NCI-H1105 (cell line): ENCODE measurements at places on chromosomes 4 and X.

GRCh38 chr4:103024996-103025395, 5.5 kb upstream of the SLC9B1 start:
- DNase-seq: no peak

- no peak for DNase-seq
Measured at GRCh38 chrX:111823128-111823527, 52.9 kb upstream of the TRPC5OS start.

DNA sequence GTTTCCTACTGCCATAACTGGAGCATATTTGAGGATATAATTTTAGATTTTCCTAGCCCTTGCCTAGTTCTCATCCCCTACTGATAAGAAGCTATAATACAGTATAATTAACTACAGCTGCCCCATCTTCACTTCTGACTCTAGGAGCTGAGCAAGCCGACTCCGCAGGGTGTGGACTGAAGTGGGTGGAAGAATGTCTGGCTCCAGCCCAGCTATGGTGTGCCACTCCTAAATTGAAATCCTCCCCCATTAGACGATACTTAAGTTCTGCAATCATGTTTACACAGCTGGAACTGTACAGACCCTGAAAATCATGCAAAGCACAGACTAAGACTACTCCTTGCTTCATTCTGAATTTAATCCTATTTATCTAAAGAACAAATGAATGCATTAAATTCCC, 93.1 kb downstream of the PCDH19 start:
- peak; percentile 82 for DNase-seq

- no peak for DNase-seq
Measured at GRCh38 chr4:72767618-72768302, 198.7 kb upstream of the ADAMTS3 start.

DNA sequence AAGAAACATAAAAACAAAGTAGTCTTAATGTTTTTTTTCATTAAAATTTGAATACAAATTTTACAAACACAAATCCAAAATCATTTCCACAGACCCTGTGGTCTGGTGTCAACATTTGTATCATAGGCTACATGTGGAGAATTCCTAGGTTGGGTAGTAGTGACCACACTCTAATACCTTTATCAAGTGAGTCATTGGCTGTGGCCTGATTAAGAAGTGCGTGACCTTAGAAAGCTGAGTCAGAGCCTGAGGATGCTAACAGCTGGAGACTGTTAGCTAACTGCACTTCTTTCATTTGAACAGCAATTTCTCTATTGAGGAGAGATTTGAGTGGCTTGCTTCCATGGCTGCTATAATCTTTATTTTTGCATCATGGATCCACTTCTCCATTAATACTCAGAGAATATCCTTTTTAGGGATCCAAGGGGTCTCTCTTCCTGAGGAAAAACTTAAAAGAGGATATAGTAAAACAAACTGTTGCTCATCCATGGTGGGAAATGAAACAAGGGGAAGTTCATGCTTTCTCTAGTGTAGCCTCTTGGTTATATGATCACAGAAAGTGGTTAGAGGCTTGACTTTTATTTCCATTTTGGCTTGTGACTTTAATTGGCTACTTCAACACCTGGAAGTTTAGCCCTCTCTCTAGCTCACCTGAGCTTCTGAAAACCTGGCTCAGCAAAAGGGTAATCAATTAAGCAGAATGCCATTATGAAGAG, 335.8 kb downstream of the PABPC4L start:
- DNase-seq: no peak
